Smooth muscle cell of bladder (primary cell): ENCODE measurements at places on chromosomes 1 and 21. TPM values are rescaled to one million over a fixed set of nuclear protein-coding genes. Genes with fewer than 3 reads are reported as not detected.

The CTTNBP2NL gene
- 8.4 and 9.4 TPM in 2 replicates for total RNA-seq

The GJA8 gene
- not detected in 2 replicates for total RNA-seq

The OR10Z1 gene
- not detected in 2 replicates for total RNA-seq

The KRTAP20-3 gene
- not detected in 2 replicates for total RNA-seq

The RPTN gene
- not detected in 2 replicates for total RNA-seq

The GSTM3 gene
- 215 and 220 TPM in 2 replicates for total RNA-seq

The ELAPOR1 gene
- 0.57 and 0.74 TPM in 2 replicates for total RNA-seq

The CYP4Z1 gene
- total RNA-seq: not detected in 2 replicates

The RXRG gene
- 0.09 TPM in 1 of 2 replicates, not detected in the other for total RNA-seq

The ST6GALNAC3 gene
- total RNA-seq: 1.7 and 5.3 TPM in 2 replicates

The OR2T35 gene
- total RNA-seq: not detected in 2 replicates

The CNR2 gene
- total RNA-seq: not detected in 2 replicates

The RCSD1 gene
- 0.09 TPM in 1 of 2 replicates, not detected in the other for total RNA-seq

The CELA3B gene
- not detected in 2 replicates for total RNA-seq

The HCN3 gene
- total RNA-seq: 0.71 and 1.0 TPM in 2 replicates

The HIVEP3 gene
- 0.71 and 0.92 TPM in 2 replicates for total RNA-seq

The FCRL4 gene
- total RNA-seq: not detected in 2 replicates

The CHAF1B gene
- total RNA-seq: 0.43 and 0.55 TPM in 2 replicates

The SLC35F3 gene
- total RNA-seq: 0.09 and 0.71 TPM in 2 replicates

The SPRR4 gene
- total RNA-seq: not detected in 2 replicates

The HSPG2 gene
- total RNA-seq: 75.8 and 170 TPM in 2 replicates

The TMPRSS2 gene
- not detected in 2 replicates for total RNA-seq

The CD101 gene
- 0.09 and 0.14 TPM in 2 replicates for total RNA-seq

The COL9A2 gene
- total RNA-seq: 1.7 and 1.9 TPM in 2 replicates

The UBE2G2 gene
- 45.4 and 85.0 TPM in 2 replicates for total RNA-seq

The UMODL1 gene
- 0.09 and 0.14 TPM in 2 replicates for total RNA-seq

The WNT2B gene
- total RNA-seq: 4.1 and 19.2 TPM in 2 replicates

The DDAH1 gene
- total RNA-seq: 26.5 and 36.1 TPM in 2 replicates

The SLC2A5 gene
- 1.4 and 10.7 TPM in 2 replicates for total RNA-seq

The LGALS8 gene
- 65.0 and 66.9 TPM in 2 replicates for total RNA-seq

The TNFSF4 gene
- 1.4 and 2.8 TPM in 2 replicates for total RNA-seq

The CRYAA gene
- not detected in 2 replicates for total RNA-seq

The ADAM30 gene
- total RNA-seq: not detected in 2 replicates

The C1orf167 gene
- total RNA-seq: 0.57 and 1.0 TPM in 2 replicates
